ENCODE measurements at places on chromosomes 13 and 19. TPM values are rescaled to one million over a fixed set of nuclear protein-coding genes. Genes with fewer than 3 reads are reported as not detected.

DNA sequence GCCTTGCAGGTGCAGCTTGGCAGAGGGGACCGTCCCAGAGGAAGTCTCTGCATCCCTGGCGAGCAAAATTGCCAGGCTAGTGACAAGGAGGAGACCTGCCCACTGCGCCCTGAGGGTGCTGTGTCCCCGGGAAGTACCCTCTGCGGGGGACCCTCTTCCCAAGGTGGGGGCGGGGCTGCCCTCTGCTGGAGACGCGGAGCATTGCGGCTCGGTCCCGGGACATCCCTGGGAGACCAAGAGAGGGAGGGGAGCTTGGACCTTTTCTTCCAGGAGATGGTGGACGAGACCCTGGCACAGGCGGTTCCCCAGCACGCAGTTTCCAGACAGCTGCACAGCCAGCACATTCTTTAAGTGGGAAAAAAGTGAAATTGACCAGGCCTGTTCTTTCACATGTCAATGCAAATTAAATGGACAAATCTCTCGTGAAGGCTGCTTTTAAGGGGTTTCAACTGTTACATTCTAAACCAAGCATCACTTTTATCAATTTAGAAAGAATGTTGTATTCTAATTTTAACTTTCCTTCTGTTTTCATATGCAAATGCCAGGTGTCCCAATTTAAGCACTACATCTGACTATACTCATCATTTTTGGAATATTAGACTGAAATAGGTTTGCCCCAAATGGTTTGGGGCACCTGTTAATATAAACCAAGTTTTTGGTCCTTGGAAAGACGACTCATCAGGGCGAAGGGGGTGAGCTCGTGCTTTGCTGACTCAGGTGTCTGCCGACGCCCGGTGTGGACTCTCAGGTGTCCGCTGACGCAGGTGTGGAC, 60.7 kb downstream of the MCF2L start:
- DNase-seq, result no peak

- no peak for DNase-seq
Measured at GRCh38 chr19:50266896-50267295, 62.3 kb downstream of the KCNC3 start.

DNA sequence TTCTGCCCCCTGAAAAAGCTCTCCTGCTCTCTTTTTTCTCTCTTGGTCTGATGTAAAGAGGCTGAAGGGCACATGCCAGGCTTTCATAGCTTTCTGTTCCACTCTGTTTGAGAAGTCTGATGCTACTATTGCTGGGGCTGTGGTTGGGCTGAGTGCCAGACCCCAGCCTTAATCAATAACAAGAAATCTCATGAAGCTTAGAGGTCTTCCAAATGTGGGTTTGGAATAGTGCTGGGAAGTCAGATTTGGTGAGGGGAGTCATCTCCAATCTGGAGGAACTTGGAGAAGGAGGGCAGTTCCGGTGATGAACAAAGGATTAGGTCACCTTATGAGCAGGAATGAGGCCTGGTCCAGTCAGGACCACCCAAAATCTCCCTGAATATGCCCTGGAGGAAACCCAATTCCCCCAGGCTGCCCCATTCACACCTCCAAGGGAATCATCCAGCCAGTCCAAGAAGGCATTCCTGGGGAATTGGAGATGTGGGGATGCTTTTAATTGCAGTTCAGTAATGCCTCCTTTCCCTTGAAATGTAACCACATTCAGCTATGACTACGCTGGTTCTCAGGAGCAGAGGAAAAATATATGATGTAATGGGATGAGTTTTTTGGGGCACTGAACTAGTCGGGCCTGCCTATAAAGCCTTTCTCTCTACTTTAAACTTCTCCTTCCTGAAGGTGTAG, 102.0 kb downstream of the STARD13 start:
- DNase-seq, result no peak

DNA sequence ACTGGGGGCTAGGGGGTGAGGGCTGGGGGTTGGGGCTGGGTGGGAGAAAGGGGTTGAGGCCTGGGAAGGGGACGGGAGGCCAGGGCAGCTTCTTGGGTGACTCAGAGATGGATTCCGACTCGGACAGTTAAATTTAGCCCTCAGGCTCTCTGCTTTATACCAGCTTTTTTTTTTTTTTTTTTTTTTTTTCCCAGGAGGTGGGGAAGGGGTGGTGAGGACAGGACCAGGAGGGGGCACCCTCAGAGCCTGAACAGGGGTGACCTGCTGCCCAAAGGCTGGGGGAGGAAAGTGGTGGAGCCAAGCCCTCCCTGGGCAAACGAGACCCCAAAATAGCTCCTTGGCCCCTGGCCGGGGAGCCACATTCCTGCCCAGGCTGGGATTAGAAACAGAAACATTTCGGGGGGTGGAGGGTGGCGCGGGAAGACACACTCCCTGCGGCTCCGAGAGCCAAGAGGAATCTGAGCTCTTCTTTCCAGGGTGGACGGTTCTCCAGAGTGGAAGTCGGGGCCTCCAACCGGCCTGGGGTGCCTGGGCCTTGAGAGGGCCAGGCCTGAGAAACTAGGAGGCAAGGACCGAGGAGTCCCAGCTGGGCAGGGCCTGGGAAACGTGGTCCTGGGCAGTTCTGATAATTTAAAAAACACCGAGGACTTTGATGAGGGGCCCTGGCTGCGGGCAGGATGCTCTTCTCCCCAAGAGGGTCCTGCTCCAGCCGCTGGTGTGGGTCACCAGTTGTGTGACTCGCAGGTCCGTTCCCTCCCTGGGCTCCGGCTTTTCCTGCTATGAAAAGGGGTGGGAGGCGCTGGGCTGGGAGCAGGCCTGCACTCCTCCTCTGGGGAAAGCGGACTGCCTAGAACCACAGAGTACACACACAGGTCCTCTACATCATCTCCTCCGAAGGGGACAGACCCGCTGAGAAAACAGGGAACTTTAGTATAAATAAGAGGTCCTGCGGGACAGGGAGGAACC, 813 bp upstream of the DMPK start:
- DNase-seq, result peak; percentile 84

GRCh38 chr19:5623397-5624017, 624 bp downstream of the SAFB start:
- peak; percentile 25 for DNase-seq

DNA sequence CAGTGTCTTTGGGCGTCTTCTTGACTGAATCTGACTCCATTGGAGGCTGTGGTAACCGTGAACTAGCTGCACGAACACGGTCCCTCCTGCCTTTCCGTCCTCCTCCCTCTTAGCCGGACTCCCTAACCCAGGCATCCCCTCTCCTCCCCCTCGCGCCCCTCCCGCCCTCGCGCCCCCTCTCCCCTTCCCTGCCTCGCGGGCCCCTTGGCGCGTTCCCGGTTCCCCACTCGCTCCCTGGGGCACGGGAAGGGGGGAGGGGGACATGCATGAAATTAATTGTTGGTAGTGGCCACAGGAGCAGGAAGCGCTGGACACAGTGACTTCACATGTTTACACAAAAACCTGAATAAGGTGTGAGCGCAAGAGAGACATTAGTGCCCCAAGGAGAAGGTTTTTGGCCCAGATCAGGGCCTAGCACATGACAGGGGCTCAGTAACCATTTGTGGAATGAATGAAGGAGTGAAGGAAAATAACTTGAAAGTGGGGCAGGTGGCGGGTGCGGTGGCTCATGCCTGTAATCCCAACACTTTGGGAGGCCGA, 279 bp downstream of the DMRTC2 start:
- no peak for DNase-seq

DNA sequence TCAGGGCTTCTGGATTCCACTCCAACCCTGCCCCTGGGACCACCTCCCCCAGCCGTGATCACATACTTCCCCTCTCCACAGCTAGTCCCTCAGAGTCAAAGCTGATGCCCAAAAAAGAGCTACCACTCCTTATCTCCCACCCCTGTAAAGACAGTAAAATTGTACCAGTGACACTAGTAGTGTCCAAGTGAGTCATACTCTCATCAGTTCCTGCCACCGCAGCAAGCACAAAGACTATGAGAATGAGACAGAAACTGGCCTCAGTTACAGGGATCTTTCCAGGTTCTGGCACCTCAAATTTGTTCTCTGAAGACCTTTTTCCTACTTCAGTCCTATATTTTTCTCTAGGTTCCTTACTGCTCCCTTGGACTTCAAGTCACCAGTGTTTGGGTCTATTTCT, 144.2 kb downstream of the SPRY2 start:
- DNase-seq, result no peak

- DNase-seq, result no peak
Measured at GRCh38 chr13:75180805-75181455, 301.0 kb downstream of the TBC1D4 start.

NAPSA gene
- total RNA-seq, result 0.56 TPM

FBXO17 gene
- total RNA-seq, result 1.00 TPM

DNA sequence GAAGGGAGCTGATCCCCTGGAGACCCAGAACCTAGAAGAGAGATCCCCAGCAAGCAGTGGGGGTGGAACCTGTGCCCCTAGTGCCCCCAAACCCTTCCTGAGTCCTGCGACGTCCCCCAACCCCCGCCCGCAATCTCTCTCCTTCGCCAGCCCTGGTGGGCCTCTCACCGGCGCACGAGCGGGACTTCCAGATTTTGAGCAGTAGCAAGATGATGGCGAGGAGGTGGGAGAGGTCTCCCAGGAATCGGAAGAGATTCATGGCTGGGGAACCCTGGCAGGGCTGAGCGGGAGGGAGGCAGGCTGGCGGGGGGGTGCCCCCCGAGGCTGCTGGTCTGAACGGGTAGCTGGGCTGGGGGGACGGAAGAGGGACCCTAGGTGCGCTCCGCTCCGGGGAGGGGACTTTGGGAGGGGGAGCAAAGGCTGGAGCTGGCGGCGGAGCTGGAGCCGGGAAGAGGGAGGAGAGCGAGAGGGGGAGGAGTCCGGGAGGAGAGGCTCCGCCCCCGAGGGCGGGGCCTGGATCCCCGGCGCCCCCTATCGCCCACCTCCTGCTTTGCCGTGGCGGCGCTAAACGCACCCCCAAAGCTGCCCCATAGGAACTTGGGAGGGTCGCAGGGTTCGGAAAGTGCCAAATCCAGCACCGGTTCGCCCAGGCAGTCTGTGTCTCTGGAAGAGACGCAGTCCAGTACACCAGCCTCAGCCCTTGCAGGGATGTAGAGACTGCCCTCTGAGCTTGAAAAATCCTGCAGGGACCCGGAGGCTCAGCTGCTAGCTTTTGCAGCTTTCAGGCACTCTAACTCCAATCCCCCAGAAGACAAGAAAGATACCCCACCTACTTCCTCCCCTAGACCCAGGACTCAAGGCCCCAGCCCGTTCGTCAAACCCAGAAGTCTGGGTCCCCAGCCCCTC, at the start of gene KDELR1:
KDELR1 (minus strand) TSS at position 452 of the 906 bp plus-strand sequence; CDS start at position 259, 193 bp downstream.
- peak; percentile 81 for DNase-seq

ALG5 gene
- 8.3 TPM for total RNA-seq

- DNase-seq, result no peak
Measured at GRCh38 chr19:7977021-7977722, 28.3 kb downstream of the ELAVL1 start.

FGF9 gene
- 9.3 TPM for total RNA-seq

- no peak for DNase-seq
Measured at GRCh38 chr19:45245826-45246225, 619 bp upstream of the EXOC3L2 start.

DNA sequence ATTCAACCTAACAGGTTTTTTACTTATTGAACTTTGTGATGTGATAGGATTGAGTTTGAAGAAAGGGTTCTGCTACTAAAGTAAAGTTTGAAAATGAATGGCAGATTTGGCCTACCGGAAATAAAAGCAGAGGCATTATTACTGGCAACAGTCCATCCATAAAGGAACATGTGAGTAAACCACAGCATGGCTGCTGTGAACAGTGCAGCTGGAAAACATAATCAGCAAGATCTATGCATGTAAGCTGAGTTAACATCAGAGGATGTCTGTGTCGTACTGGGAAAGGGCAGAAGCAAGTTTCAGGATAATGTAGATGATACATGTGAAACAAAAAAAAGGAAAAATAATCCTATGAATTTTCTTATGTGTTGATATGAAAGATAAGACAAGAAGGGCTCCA, 87.6 kb downstream of the CYSLTR2 start:
- DNase-seq, result no peak

RNASEH2B gene
- total RNA-seq, result 40.2 TPM

GRCh38 chr13:20073775-20074174, 87.1 kb downstream of the GJA3 start:
- no peak for DNase-seq

CACNG6 gene
- not detected for total RNA-seq

LSM4 gene
- 92.8 TPM for total RNA-seq

- no peak for DNase-seq
Measured at GRCh38 chr19:43731846-43732245, 16.0 kb downstream of the IRGC start.
